ENCODE measurements at places on chromosomes 12 and 14.

- H3K36me3 ChIP-seq: peaks cover 2% of the 10 kb centered on the region
- H3K4me3 ChIP-seq: peak overlapping the region; percentile 85
- no peaks in the 10 kb centered on the region for H3K27me3 ChIP-seq
- no peak for DNase-seq
- H3K27ac ChIP-seq: peak overlapping the region; percentile 91
Measured at GRCh38 chr14:89444044-89444443, 27.0 kb upstream of the FOXN3 start.

DNA sequence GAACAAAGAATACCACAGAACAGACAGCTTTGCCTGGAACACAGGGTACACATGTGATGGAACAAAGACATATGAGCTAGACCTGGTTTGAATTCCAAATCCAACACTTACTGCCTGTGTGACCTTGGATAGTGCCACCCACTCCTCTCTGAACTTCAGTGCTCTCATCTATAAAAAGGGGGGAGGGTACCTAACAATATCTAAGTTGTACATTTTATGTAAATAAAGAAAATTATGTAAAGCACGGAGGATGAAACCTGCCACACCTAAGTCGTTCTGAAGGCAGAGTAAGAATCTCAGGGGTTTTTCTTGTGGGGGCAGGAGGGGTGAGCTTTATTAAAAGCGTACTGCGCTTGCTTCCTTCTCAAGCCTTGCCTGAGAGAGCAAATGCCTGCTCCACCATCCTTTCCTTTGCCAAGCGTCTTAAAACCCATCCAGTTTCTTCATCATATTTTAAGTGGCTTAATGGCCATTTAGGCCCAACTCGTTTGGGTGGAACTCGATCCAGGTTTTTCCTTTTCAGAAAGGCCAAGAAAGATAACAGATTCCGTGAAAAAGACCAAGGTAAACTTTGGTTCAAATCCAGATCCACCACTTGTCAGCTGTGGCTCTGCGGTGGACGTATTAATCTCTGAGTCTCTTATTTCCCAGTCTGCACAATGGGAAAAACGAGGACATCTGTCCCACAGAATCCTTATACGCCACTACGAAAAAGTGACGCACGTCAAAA is 946 bp downstream of the DDX24 start:
- DNase-seq: peak; percentile 19
- peaks cover 26% of the 10 kb centered on the region for H3K36me3 ChIP-seq
- no peaks in the 10 kb centered on the region for H3K27me3 ChIP-seq
- H3K27ac ChIP-seq: peak overlapping the region; percentile 98
- peak overlapping the region; percentile 99 for H3K4me3 ChIP-seq

DNA sequence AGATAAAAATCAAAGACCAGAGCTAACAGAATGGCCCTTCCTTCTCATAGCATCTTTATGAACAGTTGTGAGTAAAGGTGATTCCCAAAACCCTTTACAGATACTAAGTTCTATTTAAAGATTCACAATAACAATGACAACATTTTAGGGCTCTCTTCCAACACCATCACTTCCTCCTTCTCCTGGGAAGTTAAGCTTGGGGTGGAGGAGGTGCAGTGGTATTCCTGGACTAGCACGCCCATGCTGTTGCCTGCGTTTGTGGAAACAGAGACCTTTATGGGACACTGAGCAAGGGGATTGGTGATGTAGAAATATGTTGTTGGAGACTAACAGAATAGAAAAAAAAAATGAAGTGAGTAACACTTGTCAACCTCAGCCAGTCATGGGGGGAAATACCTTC is 22.5 kb downstream of the SYNE2 start:
- H3K4me1 ChIP-seq: peaks cover 8% of the 10 kb centered on the region
- no peak overlapping the region for H3K4me3 ChIP-seq
- H3K27ac ChIP-seq: no peak overlapping the region
- DNase-seq: no peak

- DNase-seq: no peak
- H3K27ac ChIP-seq: no peak overlapping the region
- peaks cover 12% of the 10 kb centered on the region for H3K4me1 ChIP-seq
- peaks cover 24% of the 10 kb centered on the region for H3K36me3 ChIP-seq
Measured at GRCh38 chr12:108678104-108678730, 44.5 kb upstream of the SELPLG start.

DNA sequence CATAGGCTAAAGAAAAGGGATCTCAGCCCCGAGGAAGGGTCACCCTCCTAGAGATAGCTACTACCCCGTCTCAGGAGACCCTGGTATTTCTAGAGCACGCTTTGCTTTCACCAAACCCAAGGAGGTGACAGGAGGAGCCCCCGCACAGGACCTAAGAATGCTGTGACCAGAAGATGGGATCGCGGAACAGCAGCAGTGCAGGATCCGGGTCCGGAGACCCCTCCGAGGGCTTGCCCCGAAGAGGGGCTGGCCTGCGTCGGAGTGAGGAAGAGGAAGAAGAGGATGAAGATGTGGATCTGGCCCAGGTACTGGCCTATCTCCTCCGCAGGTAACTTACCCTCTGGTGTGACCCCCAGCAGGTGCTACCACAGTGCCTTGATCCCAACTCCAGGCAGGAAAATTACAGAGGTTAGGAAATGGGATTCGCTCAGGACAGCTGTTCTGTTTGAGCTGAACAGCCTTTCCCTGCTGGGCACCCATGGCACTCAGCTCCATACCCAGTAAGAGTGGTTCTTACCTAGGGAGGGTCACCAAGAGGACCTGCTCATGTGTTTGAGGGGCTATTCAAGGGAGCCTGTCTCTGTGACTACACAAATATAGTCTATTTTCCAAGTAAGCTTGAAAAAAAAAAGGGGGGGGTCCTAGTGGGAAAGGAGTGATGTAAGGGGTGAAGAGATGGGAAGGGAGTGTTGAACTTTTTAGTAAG is 826 bp upstream of the NRL start:
- no peak for DNase-seq
- peak overlapping the region; percentile 97 for H3K27ac ChIP-seq
- peaks cover 16% of the 10 kb centered on the region for H3K4me1 ChIP-seq
- H3K4me3 ChIP-seq: peak overlapping the region; percentile 99
- no peaks in the 10 kb centered on the region for H3K27me3 ChIP-seq

- DNase-seq: no peak
- peaks cover 37% of the 10 kb centered on the region for H3K4me1 ChIP-seq
- no peak overlapping the region for H3K4me3 ChIP-seq
- H3K27me3 ChIP-seq: no peaks in the 10 kb centered on the region
- H3K36me3 ChIP-seq: peaks cover 4% of the 10 kb centered on the region
Measured at GRCh38 chr14:89370381-89370780, 46.7 kb downstream of the FOXN3 start.

DNA sequence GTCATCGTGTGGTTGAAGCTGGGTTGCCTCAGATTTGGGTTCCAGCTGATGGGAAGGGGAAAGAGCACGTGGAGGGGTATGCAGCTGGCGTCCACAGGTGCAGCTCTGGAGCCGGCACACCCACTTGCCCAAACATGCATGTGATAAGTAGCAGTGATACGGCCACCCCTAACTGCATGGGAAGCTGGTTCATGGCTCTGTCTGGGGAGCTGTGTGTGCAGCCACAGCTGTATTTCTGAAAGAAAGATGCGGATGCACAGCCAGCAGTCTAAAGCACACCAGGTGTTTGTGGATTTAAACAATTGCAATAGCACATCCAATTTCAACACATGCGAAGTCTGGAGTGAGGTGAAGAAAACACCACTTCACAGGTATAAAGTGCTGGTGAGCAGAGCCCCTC is 181.4 kb downstream of the EFCAB11 start:
- H3K27ac ChIP-seq: no peak overlapping the region
- H3K4me1 ChIP-seq: peaks cover 26% of the 10 kb centered on the region
- no peaks in the 10 kb centered on the region for H3K27me3 ChIP-seq
- DNase-seq: no peak

DNA sequence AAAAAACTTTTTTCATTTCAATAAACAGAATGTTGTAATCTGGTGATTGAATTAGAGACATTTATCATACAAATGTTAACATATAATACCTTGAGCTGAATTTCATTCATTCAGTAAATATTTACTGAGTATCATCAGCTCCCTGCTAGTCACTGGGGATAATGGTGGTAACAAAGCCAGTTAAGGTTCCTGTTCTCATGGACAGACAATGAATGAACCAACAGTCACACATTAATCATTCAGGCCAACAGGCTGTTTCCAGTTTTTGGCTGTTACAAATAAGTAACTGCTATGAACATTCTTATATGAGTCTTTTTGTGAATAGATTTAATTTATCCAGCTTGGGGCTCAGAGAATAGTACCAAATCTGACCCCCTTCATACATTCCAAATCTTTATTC is 13.5 kb downstream of the EXD2 start:
- no peak overlapping the region for H3K27ac ChIP-seq
- no peak for DNase-seq
- H3K4me1 ChIP-seq: peaks cover 5% of the 10 kb centered on the region
- no peaks in the 10 kb centered on the region for H3K27me3 ChIP-seq
- H3K36me3 ChIP-seq: peaks cover 7% of the 10 kb centered on the region

- no peak overlapping the region for H3K27ac ChIP-seq
- peaks cover 4% of the 10 kb centered on the region for H3K27me3 ChIP-seq
- no peaks in the 10 kb centered on the region for H3K36me3 ChIP-seq
- DNase-seq: no peak
- H3K4me3 ChIP-seq: no peak overlapping the region
- peaks cover 3% of the 10 kb centered on the region for H3K4me1 ChIP-seq
Measured at GRCh38 chr14:94142247-94142646, 12.8 kb upstream of the IFI27L2 start.

DNA sequence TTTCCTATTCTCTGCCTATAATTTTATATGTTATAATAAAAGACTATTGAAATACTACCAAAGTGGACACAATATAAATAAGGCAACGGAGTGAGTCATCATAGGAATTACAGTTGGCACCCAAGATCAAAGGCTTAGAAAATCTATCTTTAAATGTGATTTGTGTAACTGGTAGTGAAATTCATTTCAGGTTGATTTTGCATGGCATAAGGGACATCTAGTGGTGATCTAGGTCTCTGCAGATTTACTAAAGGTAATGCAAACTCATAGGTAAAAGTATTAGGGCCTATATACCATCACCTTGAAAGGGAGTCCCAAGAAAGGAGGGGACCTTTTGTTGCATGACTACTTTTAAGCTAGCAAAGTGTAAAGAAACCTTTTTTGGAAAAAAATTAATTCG is 527.2 kb downstream of the NRXN3 start:
- H3K4me3 ChIP-seq: no peak overlapping the region
- H3K4me1 ChIP-seq: no peaks in the 10 kb centered on the region
- H3K27ac ChIP-seq: no peak overlapping the region
- no peak for DNase-seq
- no peaks in the 10 kb centered on the region for H3K27me3 ChIP-seq

- peaks cover 27% of the 10 kb centered on the region for H3K4me1 ChIP-seq
- DNase-seq: no peak
- peak overlapping the region; percentile 75 for H3K27ac ChIP-seq
- no peaks in the 10 kb centered on the region for H3K27me3 ChIP-seq
- no peaks in the 10 kb centered on the region for H3K36me3 ChIP-seq
Measured at GRCh38 chr14:55332654-55333570, 61.7 kb downstream of the FBXO34 start.

GRCh38 chr12:29807129-29807528 is 23.4 kb upstream of the TMTC1 start:
- H3K4me3 ChIP-seq: no peak overlapping the region
- no peaks in the 10 kb centered on the region for H3K4me1 ChIP-seq
- no peak overlapping the region for H3K27ac ChIP-seq
- no peak for DNase-seq
- H3K27me3 ChIP-seq: no peaks in the 10 kb centered on the region
- no peaks in the 10 kb centered on the region for H3K36me3 ChIP-seq

- DNase-seq: no peak
- no peaks in the 10 kb centered on the region for H3K36me3 ChIP-seq
- H3K4me3 ChIP-seq: no peak overlapping the region
- no peaks in the 10 kb centered on the region for H3K4me1 ChIP-seq
- no peak overlapping the region for H3K27ac ChIP-seq
Measured at GRCh38 chr14:36207500-36207899, 31.0 kb upstream of the PTCSC3 start.

GRCh38 chr12:94046626-94047410 is 101.6 kb upstream of the PLXNC1 start:
- no peaks in the 10 kb centered on the region for H3K36me3 ChIP-seq
- H3K4me1 ChIP-seq: no peaks in the 10 kb centered on the region
- DNase-seq: no peak
- peaks cover 14% of the 10 kb centered on the region for H3K27me3 ChIP-seq

DNA sequence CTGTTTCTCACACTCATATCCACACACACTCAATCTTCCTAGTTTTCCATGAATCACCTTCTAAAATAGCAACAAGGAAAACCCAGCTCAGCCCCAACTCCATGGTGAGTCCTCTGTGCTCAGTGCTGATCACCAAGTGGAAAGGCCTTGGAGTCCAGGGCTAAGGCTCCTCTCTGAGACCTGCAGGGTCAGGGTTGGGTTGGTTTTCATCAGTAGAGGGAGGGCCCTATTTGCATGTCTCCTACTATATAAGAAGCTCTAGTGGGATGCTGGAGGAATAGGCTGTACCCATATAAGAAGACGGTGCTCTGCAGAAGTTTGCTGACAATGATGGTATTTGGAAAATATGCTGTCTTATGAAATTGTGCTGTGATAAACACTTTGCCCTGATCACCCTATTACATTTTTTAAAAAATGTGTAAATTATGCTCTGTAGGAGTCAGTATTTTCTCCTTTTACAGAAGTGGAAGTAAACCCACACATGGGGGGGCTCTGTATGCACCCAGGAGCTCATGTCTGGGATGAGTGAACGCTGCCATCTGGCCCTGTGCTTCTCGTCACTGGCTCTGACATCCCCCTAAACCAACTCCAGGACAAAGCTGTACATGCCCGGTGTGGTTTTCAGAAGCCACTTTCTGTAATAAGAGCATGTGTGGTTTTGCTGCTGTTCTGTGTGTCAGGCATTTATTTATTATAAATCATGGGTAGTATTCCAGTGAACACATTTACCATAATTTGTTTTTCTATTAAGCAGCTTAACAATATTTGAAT is 536.3 kb downstream of the TMEM121 start:
- peak overlapping the region; percentile 80 for H3K4me3 ChIP-seq
- peaks cover 3% of the 10 kb centered on the region for H3K27me3 ChIP-seq
- H3K27ac ChIP-seq: no peak overlapping the region
- DNase-seq: no peak

GRCh38 chr14:58872061-58872460 is 234.3 kb downstream of the DACT1 start:
- DNase-seq: no peak
- H3K4me1 ChIP-seq: no peaks in the 10 kb centered on the region
- H3K4me3 ChIP-seq: no peak overlapping the region
- H3K27ac ChIP-seq: no peak overlapping the region

DNA sequence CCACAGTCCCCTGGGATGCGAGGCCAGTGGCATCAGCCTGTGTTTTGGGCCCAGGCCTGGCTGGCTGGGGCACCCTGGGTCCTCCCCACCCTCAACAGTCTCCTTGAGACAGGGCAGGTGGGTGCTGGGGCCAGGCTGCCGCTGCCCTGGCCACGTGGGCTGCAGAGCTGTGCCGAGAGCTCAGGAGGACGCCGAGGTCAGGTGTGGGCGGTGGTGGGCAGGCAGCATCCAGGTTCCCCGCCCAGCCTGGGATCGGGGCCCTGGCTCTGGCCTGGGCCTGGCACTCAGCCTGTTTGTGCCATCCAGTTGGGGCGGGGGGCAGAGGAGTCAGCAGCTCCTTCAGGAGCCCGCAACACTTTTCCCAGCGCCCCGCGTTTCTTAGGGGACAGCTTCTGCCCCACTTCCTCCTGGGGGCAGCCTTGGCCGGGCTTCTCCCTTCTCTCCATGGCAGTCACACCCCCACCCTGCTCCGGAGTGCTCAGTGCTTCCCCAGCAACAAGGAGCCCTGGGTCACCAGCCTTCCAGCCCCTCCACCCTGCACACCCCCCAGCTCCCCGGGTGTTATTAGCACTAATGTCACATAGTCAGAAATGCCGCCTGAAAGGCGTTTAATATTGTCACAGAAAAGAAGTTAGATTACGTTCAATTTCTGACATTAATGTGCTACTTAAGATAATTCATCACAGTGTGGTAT is 30.8 kb downstream of the KIF26A start:
- peaks cover 2% of the 10 kb centered on the region for H3K27me3 ChIP-seq
- H3K4me3 ChIP-seq: no peak overlapping the region
- H3K36me3 ChIP-seq: no peaks in the 10 kb centered on the region

Data from memory B cell (primary cell).